ENCODE measurements at places on chromosomes 1 and 21.

GRCh38 chr1:196873385-196873784, 14.5 kb upstream of the CFHR4 start:
- no peak for DNase-seq

GRCh38 chr1:69401879-69402278, 165.8 kb upstream of the LRRC7 start:
- DNase-seq: no peak

DNA sequence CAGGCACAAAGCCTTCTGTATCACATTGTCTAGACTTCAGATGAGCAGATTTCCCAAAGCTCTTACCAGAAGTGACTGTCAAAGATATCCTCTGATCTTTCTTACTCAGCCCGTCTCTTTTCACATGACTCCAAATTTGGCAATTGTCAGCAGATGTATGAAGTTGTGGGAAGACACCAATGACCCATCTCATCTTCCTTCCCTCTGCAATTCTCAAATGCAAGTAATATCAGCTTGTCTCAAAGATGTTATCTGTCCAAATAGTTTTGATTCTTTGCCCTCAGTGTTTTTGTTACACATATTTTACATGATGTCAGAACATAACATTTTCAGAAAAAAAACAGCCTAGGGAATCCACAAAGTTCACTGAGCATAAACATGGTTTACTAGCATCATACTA, 45.1 kb upstream of the RGS2 start:
- DNase-seq: no peak

GRCh38 chr1:35559317-35559944, 1.8 kb downstream of the NCDN start:
- DNase-seq: no peak

- DNase-seq: no peak
These were observed 15.3 kb upstream of the TGFBR3 start for GRCh38 chr1:91901231-91901630.

DNA sequence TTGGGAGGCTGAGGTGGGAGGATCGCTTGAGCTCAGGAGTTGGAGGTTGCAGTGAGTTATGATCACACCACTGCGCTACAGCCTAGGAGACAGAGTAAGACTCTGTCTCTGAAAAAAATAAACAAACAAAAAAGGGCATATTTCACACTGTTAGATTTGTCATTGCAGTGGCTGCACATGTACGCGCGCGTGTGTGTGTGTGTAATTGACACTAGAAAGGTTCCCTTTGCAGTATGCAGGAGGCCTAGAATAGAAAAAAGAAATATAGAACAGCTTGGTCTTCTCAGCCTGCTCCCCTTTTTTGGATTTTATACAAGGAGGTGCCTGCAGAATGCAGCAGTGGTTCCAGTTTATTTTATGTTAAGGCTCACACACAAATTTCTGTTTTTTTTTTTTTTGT, 8.6 kb downstream of the MACO1 start:
- no peak for DNase-seq

GRCh38 chr1:11730429-11730891, 5.5 kb upstream of the AGTRAP start:
- DNase-seq: peak; percentile 19

- DNase-seq: no peak
These were observed 29.3 kb upstream of the C1QA start for GRCh38 chr1:22607154-22607553.

DNA sequence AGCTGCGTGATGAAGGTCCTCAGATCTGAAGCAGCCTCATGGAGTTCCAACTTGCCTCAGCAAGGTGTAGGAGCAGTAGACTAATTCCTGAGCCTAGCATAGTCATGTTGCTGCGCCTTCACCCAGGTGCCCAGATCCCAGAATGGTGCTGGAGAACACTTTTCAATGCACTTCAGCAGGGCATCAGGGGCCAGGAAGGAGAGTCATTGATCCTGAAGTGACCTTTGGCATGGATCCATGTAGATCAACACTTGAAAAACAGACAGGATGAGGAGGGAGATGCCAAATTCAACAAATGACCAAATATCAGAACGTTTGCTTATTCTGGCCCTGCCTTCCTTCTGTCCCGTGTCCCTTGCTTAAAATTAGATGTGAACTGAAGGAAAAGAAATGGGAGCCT, 91.9 kb downstream of the LEPR start:
- no peak for DNase-seq

GRCh38 chr1:172184506-172185191, 235.8 kb upstream of the C1orf105 start:
- no peak for DNase-seq

GRCh38 chr1:58704616-58705021, 4.8 kb upstream of the MYSM1 start:
- no peak for DNase-seq

GRCh38 chr1:161763522-161764098, 2.5 kb upstream of the ATF6 start:
- peak; percentile 10 for DNase-seq

- DNase-seq: no peak
These were observed 126.4 kb downstream of the ZZZ3 start for GRCh38 chr1:77556045-77556444.
